Central memory CD4-positive, alpha-beta T cell (primary cell): ENCODE measurements at places on chromosomes 1 and 21.

DNA sequence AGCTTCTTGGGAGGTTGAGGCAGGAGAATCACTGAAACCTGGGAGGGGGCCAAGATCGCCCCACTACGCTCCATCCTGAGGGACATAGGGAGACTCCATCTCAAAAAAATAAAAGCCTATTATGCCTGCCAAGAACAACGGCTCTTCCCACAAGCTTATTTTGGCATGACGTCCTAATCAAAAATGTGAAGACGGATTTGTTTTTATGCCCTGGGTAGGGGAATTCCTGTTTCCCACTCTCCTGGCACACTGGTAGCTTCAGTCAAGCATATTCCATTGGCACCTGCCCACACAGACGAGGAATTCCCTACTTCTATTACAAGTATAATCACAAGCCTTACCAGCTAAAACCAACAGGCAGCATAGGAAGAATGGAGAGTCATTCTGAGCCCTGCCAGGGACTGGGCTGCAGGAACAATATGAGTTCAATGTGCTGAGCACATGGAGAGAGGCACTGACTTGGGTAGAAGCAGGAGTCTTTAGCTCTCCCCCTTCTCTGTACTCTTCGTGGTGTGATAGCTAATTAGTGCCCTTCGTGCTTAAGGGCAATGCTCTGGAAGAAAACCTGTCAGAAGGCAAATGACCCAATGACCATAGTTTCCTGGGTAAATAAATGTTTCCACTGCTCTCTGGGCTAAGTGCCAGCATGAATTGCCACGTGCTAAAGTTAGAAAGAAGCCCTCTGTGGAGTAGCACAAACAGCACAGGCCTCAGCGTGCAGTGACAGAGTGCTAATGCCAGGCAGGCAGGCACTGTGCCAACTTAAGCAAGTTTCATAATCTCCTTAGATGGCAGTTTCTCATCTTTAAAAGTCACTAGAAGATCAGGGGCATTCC, 16.8 kb downstream of the TNFSF4 start:
- no peak for DNase-seq

- no peak for DNase-seq
Measured at GRCh38 chr1:179707406-179707805, 35.7 kb upstream of the FAM163A start.

DNA sequence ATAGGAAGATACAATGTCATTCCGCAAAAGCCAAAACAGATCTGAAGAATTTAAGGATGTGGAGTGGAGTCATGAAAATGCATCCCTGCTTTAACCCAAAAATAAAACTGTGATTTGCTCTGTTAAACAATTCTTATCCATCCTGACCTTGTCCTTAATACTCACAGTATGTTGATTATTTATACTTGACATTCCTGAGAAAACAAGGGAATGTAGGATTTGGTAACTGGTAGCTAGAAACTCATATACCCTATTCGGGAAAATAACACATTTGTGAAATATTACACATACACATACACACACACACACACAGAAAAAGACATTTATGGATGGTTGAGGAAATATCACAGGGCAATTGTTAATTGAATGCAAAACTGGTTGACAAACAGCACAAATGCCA, 80.2 kb downstream of the FMN2 start:
- DNase-seq: no peak

DNA sequence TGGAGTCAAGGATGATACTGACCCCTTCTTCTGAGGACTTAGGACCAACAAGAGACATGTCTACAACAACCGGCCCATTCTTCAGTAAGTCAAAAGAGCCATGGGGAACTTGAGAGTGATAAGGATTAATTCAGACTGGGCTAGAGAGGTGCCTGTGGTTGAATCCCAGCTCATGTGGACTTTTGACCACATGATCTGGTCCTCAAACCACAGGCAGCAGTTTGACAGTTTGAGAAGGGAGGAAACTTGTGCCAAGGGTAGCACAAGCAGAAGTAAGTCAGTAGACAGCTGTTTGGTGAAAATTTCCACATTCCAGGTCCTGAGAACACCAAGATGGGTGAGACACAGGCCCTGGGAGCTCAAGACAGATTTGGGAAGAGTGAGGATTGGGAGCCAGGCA, 19.8 kb downstream of the SH3BP5L start:
- DNase-seq: no peak

- no peak for DNase-seq
Measured at GRCh38 chr1:99496067-99496466, 149.8 kb upstream of the PALMD start.
